Inflammatory macrophage (primary cell): ENCODE measurements at places on chromosomes 7 and 10.

GRCh38 chr7:75965617-75966016, 28.8 kb downstream of the TMEM120A start:
- DNase-seq: no peak

DNA sequence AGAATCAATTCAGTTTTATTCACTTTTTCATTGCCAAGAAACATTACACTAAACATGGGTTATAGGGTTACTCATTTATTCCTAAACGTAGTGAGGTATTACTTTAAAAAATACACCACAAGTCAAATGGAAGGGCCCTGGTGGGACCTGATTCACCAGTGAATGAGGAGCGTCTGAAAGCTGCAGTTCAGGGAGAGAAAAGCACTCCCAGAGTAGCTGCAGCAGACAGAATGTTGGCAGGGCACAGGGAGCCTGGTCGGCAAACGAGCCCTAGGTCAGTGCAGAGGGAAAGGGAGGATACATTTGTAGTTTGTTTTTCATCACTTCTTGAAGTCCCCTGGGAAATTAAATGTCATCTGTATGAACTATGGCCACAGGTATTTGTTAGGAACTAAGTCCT, 361.7 kb upstream of the ETV1 start:
- DNase-seq: no peak

GRCh38 chr10:58448121-58448935, 63.1 kb downstream of the TFAM start:
- no peak for DNase-seq

- DNase-seq: no peak
These were observed 3.5 kb upstream of the GDF2 start for GRCh38 chr10:47318706-47319105.

DNA sequence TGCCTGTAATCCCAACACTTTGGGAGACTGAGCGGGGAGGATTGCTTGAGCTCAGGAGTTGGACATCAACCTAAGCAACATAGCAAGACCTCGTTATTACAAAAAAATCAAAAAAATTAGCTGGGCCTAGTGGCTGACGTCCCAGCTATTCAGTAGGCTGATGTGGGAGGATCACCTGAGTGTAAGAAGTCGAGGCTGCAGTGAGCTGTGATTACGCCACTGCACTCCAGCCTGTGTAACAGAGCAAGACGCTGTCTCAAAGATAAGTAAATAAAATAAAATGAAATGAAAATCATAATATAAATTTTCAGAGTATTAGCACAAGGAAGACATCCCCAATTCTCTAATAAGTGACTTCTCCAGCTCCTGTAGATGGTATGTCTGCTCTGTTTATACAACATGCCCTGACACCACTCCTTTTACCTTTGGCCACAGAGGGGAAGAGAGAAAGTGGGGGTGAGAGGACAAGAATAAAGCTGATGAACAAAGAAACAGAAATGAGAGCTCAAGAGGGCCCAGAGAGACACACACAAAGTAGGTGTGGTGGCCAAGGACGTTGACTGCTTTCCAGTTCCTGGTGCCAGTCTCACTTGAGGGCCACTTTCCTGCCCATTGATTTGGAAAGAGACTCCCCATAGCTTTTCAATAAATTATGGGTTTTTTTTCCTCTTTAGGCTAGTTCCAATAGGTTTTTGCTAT, 62.9 kb downstream of the PTTG1IP2 start:
- DNase-seq: no peak

DNA sequence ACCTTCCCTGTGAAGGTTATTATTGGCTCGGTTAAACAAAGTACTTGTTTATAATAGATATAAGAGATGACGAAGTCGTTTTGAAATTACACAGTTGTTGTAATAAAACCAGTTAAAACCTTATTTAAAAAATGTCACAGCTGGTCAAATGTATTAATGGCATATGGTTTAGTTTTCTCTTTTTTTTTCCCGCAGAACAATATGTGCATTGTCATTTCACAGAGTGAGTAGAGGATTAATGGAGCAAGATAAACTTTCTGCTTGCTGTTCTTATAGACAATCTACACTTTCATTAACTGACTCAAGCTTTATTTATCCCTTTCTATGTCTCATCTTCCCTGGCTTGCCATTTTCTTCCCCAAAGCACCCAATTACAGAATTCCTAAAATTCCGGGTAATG, 404.3 kb upstream of the NPVF start:
- no peak for DNase-seq

DNA sequence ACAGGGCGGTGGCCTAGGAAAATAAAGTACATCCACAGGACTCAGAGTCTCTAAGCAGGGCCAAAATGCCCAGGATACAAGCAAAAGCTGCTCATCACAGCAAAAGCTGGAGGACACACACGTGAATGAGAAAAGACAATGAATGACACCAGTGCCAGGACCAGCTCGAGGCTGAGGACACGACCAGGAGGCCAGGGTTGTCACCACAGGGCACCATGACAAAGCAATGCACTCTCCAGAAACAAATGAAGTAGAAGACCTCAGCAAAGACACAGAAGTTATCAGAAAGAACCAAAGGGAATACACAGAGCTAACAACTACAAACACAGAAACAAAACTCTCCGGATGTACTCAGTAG, 92.1 kb downstream of the FOXL3 start:
- DNase-seq: no peak

DNA sequence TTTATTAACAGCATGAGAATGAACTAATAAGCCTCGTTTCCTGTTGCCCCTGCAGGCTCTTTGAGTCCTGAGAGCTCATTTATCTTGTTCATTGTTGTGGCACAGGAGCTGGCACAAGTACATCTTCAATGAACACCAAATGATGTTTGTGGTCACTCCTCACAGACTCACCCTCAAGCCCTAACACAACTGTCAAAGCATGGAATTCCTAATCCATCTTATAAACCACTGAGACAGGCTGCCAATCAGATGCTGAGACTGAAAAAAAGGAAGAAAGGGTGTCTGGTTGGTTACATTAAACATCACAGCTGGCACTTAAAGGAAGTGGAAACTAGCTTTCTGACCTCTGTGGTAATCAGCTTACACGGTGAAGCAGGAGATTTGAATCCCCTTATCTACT, 7.7 kb upstream of the CCDC172 start:
- no peak for DNase-seq

DNA sequence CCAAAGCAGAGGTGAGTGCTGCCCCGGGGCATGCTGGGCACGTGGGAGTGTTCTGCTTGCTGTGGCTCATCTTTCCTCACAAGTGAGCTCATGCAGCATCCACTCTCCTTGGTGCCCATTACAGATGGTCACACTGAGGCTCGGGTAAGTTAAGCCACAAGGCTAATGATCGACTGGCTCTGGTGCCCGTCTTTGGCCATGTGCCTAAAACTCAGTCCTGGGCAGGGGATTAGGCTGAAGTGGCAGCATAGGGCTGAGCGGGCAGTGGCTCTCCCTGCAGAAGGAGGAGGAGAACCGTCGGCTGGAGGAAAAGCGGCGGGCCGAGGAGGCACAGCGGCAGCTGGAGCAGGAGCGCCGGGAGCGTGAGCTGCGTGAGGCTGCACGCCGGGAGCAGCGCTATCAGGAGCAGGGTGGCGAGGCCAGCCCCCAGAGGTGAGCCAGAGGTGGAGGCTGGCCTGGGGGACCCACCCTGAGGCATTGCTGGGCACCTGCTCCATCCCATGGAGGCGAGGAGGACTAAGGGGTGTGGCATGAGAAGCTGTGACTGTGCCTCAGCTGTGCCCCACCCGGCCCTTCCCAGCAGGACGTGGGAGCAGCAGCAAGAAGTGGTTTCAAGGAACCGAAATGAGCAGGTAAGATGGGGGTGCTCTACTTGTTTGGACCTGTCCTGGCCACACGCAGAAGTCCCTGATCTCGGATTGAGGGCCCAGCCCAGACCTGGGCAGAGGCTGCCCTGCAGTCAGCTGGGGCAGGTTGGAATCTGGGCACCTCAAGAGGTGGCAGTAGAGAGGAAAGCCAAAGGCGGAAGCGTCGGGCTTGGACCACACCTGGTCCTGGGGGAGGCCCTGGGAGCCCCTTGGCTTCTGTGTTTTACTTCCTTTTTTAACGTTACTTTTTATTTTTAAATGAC, 7.3 kb downstream of the PGAM2 start:
- no peak for DNase-seq

GRCh38 chr10:76040830-76041220, 609.4 kb downstream of the LRMDA start:
- DNase-seq: no peak

GRCh38 chr10:132724446-132724845, 61.5 kb downstream of the NKX6-2 start:
- DNase-seq: no peak

DNA sequence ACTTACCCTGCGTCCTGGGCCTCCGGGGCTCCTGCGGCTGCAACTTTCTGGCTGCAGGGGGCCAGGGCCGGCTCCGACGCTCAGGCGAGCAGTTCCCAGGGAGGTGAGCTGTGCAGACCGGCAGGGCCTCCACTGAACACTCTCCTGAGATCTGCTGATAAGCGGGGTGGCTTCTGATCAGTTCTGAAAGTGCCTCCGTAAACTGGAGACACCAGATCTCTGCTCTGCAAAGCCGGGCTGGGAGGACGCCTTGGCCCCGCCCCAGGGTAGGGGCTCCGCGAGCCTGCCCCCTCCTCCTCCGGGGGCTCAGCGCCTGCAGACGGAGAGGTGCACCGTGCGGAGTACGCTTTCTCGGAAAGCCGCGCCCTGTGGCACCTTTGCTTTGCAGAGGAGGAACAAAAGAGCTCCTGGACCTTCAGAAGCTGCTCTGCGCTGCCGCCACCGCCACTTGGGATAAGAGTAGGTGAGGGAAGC, 141.3 kb upstream of the VKORC1L1 start:
- no peak for DNase-seq

DNA sequence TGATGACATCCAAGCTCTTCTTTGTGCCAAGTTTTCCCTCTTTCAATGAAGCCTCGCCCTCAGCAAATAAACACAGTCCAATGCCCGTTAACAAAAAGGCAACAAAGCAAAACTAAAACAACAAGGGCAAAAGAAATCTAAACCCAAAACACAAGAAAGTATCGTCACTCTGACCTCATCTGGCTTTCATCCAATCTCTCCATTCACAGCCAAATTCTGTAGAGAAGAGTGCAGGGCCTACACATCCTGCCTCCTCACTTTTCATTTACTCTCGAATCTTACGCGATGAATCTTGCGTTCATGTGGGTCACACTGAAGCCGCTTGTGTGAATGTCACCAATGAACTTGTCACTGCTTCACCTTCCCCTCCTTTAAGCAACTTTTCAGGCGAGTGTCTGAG, 15.9 kb upstream of the AKR1E2 start:
- no peak for DNase-seq

- DNase-seq: no peak
These were observed 98.2 kb downstream of the CCNY start for GRCh38 chr10:35434533-35434932.

GRCh38 chr7:94511718-94512117, 2.1 kb downstream of the CASD1 start:
- DNase-seq: no peak

DNA sequence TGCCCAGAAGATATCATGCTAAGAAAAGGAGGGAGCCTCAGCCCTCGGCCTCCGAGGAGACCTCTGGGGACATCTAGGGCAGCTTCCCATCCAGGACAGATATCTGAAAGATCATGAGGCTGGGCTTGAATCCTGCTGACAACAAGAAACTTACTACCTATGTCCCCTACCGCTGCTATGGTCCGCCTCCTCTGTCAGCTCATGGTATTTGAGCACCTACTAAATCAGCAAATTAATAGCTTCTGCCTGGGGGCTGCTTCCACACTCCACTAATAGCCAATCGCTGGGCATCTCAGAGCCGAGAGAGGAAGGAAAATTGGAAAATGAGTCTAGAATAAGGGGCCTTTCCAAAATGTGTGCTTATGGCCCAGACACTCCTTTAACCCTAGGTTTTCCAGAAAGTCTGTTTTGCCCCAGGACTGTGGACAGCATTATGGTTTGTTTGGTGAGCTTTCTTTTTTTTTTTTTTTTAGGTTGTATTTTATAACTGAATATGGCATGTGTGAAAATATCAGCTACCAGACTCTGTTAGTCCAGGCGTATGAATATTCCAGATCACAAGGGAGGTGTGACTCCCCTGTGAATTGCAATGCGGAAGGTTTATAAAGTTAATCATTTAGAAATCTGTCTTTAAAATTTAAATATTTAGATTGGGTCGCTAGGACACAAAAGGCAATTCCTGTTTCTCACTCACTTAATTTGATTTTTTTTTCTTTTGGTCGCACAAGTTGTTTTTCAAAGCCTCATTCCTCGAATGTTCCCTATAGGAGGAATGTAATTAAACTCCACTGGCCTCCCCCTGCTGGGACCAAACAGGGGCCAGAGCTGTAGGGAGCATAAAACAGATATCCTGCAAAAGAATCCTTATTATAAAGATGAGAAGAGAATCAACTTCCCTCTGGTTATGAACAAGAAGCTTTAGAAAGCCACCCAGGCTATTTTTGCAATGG, 89.4 kb downstream of the PARP12 start:
- DNase-seq: no peak

GRCh38 chr10:123284022-123284421, 129.8 kb downstream of the BUB3 start:
- no peak for DNase-seq

DNA sequence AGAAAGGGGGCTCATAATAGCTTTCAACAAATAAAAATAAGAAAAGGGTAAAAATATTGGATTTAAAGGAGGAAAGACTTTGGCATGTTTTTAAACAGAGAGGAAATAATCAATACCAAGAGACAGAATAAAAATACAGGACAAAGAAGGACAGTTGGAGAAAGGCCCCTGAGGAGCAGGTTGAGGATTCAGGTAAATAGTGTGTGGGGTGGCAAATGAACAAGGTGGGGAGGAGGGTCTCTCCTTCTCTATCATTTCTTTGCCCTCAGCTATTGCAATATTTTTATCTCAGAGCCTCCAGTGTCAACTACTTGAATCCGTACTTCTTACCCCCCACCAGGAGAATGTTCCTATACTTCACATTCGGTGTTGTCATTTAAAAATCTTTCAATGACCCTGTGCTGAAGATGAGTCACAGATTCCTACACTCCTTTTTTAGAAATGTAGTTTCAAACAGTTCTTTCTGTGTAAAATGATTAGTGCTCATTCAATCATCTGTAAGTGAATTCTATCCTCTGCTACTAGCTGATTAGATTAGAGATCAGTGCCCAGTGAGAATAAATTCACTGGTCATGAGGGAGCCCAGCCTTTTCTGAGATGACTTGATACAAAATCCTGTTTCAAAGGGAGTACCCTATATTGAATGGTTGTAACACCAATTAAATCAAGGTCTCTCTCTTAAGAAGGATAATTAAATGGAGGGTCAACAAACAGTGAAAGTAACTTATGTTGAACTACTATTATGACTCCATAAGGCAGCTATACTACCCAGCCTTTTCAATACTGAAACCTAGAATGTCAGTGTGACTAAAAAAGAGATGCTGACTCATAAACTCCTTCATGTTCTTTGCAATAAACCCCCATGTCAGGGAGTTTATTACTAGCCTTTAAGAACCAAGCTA, 50.4 kb upstream of the WNT16 start:
- DNase-seq: no peak

- no peak for DNase-seq
These were observed 229.0 kb upstream of the STK17A start for GRCh38 chr7:43353902-43354301.

DNA sequence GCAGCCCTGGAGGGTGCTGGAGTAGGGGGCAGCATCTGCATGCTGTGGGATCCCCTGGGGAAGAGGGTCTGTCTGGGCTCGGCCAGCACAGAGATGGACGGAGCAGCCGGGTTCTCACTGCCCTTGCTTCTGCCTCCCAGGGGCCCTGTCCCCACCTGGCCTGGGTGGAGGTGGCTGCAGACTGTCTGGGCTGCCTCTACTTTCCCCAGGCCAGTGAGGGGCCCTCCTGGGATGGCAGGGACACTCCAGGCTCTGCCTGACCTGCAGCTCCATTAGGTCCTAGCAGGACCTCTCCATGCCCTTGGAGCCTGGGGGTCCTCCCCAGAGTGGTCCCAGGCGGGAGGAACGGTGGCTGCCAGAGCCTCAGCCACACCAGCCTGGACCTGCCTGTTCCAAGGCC, 63.7 kb downstream of the PWWP2B start:
- DNase-seq: no peak
